Activated T-cell treated with anti-CD3 and anti-CD28 coated beads, Interleukin-2, amount 50 U/mL, for 72 hours (primary cell): ENCODE measurements at places on chromosomes 16 and 17. TPM values are rescaled to one million over a fixed set of nuclear protein-coding genes. Genes with fewer than 3 reads are reported as not detected.

GRCh38 chr17:51000835-51001638 is 119.6 kb downstream of the SPAG9 start:
- H3K27me3 ChIP-seq: no peaks in the 10 kb centered on the region
- no peak overlapping the region for H3K4me3 ChIP-seq
- DNase-seq: no peak
- peaks cover 3% of the 10 kb centered on the region for H3K36me3 ChIP-seq
- H3K4me1 ChIP-seq: peaks cover 9% of the 10 kb centered on the region

DNA sequence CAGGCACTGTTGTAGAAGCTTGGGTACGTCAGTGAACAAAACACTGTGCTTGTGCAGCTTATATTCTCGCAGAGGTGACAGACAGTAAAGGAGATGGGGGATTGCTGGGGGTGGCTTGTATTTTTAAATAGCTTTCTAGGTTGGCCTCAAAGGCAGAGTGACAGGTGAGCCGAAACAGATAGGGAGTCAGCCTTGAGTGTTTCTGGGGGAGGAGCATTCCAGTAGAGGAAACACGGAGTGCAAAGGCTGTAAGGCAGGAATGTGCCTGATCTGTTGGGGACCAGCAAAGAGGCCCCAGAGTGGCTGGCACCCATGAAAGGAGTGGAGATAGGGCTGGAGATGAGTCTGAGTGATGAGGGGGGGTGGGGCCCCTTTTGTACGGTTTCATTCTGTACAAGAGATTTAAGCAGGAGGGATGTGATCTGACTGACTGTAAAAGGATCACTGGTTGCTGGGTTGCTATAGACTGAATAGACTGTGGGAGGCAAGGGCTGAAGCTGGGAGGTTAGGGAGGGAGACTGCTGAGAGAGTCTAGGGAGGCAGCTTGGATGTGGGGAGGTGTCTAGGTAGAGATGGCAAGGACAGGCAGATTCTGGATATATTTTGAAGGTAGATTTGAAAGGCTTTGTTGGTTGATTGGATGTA is 15.2 kb downstream of the NUP93 start:
- H3K27me3 ChIP-seq: no peaks in the 10 kb centered on the region
- H3K4me1 ChIP-seq: peaks cover 51% of the 10 kb centered on the region
- DNase-seq: no peak
- no peak overlapping the region for H3K4me3 ChIP-seq
- H3K27ac ChIP-seq: no peak overlapping the region
- peaks cover 11% of the 10 kb centered on the region for H3K36me3 ChIP-seq

GRCh38 chr16:48492133-48492532 is 106.9 kb upstream of the SIAH1 start:
- no peaks in the 10 kb centered on the region for H3K36me3 ChIP-seq
- no peak overlapping the region for H3K4me3 ChIP-seq
- H3K27me3 ChIP-seq: peaks cover 27% of the 10 kb centered on the region

DNA sequence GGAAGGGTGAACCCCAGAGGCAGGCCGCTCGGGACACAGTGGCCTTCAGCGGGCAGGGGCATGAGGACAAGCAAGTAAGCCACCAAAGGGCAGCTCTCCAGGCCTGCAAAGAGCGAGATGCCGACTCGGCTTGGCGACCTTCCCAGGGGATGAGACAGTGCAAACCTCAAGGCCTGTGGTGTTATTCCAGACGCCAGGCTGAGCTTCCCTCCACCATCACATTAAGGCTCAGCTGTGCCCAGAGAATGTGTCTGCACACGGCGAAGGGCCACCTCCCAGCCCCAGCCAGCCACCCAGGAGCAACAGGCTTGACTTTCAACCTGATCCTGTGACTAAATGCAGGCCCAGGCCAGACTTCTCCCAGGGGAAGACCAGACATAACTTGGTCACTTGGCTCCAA is 251.4 kb downstream of the SOX9 start:
- no peaks in the 10 kb centered on the region for H3K4me1 ChIP-seq
- H3K27me3 ChIP-seq: no peaks in the 10 kb centered on the region
- H3K27ac ChIP-seq: no peak overlapping the region
- DNase-seq: no peak
- no peaks in the 10 kb centered on the region for H3K36me3 ChIP-seq

Gene NAGLU
- 9.8 TPM for total RNA-seq

- H3K36me3 ChIP-seq: peaks cover 1% of the 10 kb centered on the region
- H3K27me3 ChIP-seq: no peaks in the 10 kb centered on the region
- DNase-seq: no peak
- H3K27ac ChIP-seq: no peak overlapping the region
Measured at GRCh38 chr17:11138023-11138422, 103.0 kb upstream of the SHISA6 start.

- no peak overlapping the region for H3K4me3 ChIP-seq
- peaks cover 20% of the 10 kb centered on the region for H3K27me3 ChIP-seq
- H3K4me1 ChIP-seq: no peaks in the 10 kb centered on the region
- H3K36me3 ChIP-seq: no peaks in the 10 kb centered on the region
Measured at GRCh38 chr16:22898131-22898530, 84.2 kb downstream of the HS3ST2 start.

Gene TP53TG3C
- not detected for total RNA-seq
